Fibroblast of upper back skin (primary cell): ENCODE measurements at places on chromosomes 5 and 9.

- no peak for DNase-seq
Measured at GRCh38 chr5:179225387-179225786, 119.9 kb downstream of the ADAMTS2 start.

DNA sequence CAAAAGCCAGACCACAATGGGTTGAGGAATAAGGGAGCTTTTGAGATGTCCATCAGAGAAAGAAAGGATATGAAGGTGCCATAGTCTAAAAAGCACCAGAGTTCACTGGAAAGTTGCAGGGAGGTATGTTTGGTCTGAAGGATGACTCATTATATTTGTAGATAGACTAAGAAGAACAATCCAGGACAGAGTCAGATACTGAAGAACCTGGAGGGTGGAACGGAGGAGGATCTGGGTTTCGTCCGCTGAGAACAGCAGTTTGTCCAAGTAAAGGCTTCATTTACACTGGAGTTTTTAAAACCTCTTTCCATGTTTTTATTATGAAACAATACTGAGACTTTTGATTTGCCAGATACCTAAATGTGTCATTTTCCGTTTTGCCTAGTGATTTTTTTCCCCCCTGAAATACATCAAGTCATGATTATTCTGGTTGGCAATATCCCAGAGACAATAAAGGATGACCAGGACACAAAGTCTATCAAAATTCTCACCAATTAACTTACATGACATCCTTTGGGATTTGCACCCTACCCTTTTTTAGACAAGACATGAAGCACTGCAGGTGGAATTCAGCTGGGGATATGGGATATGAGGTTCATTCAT lies 219.9 kb downstream of the MLLT3 start:
- DNase-seq: no peak

- no peak for DNase-seq
Measured at GRCh38 chr9:123940721-123941523, 11.0 kb upstream of the DENND1A start.

DNA sequence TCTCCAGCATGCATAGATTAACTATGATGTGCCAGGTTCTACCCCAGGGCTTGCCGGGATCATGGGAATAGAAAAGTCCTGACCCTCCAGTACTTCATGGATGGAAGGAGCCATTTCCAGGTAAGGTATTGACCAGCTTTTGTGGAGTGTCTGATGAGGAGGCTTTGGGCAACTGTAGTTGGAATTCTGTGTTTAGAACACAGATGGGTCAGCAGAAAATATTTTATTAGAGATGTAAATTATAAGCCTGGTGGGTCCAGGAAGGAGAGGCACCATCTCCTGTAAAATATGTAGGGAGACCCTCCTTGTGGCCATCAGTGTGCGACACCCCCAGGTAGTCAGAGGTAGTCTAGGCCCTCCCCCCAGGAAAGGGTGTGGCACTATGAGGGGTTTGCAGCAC lies 156.2 kb downstream of the IRX1 start:
- no peak for DNase-seq

DNA sequence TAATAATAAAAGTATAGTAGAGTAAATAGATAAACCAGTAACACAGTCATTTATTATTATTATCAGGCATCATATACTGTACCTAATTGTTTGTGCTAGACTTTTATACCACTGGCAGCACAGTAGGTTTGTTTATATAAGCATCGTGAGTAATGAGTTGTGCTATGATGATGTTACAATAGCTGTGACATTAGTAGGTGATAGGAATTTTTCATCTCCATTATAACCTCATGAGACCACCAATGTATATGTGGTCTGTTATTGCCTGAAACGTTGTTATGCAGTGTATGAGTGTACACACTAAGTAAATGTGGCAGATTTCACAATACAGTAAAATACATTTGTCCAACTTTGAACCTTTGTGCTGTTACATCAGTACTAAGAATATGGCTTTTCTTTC lies 72.7 kb upstream of the SPATA31D4 start:
- peak; percentile 43 for DNase-seq

DNA sequence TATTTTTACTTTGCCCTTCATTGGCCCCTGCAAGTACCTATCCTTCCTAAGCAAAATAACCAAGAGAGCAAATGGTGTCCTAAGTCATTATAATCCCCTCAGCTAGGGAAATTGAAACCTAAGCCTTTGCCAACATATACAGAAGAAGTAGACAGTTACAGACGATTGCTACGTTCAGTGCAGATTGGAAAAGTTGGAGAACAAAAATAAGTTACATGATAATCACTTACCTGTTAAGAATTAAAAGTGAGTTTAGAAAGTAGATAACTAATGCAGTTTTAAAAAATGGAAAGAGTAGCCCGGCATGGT lies 244.8 kb downstream of the MPDZ start:
- DNase-seq: no peak

DNA sequence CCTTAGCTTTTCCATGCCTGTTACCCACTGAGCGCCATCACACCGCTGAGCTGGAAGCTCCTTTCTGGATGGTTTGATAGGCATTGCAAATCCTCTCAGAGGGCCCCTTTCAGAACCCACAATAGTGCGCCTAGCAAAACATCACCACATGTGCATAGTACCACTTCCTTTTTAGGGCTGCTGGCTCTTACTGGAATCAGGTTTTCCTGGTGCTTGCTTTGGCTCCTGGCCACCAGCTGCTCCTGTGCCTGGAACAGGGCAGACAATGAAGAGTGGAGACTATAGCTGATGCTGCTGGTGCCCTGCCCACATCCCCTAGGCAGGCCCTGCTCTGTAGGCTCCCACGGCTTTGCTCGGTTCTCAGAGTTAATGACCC lies 163.6 kb upstream of the SEMA6A start:
- DNase-seq: peak; percentile 4

DNA sequence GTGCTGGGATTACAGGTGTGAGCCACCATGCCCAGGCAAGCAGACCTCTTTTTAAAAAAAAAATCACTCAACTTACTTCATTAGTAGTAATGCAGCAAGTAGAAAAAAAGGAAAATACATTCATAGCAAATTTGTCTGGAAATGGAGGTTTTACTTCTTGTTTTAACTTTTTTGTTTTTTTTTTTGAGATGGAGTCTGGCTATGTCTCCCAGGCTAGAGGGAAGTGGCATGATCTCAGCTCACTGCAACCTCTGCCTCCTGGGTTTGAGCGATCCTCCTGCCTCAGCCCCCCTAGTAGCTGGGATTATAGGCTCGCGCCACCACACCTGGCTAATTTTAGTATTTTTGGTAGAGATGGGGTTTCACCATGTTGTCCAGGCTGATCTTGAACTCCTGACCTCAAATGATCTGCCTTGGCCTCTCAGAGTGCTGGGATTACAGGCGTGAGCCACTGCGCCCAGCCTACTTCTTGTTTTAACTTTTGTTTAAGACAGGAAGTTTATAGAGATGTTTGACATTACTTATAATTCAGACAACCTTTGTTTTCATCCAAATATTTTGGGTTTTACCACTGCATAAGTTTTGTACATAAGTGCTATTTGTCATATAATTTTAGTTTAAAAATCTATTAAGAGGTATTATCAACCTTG lies 26.5 kb downstream of the UBE2R2 start:
- no peak for DNase-seq

- no peak for DNase-seq
Measured at GRCh38 chr5:95733107-95733665, 2.0 kb downstream of the RHOBTB3 start.

DNA sequence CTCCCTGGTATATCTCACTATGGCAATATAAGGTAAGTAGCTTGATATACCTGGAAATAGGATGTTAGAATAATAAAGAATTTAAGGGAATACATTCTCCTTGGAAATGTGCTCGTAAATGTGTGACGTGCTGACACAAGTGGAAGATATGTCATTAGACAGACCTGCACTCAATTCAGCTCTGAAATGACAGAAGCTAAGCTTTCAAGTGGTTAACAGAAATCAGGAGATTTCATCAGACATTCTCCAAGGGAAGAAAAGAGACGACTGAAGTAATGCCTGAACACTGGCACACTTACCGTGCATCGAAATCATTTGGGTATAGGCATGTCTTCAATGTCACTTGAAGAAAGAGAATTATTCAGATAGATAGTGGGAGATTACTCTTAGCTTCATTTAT lies 933.3 kb upstream of the CTNND2 start:
- DNase-seq: no peak

- DNase-seq: no peak
Measured at GRCh38 chr9:81474125-81474524, 215.2 kb downstream of the TLE1 start.
